Renal cortical epithelial cell (primary cell): ENCODE measurements at places on chromosomes 7 and 10. TPM values are rescaled to one million over a fixed set of nuclear protein-coding genes. Genes with fewer than 3 reads are reported as not detected.

PNLIP gene
- not detected in 2 replicates for total RNA-seq

LRRC4 gene
- 0.15 and 1.0 TPM in 2 replicates for total RNA-seq

NUTM2E gene
- not detected in 2 replicates for total RNA-seq

ASB4 gene
- not detected in 2 replicates for total RNA-seq

CFTR gene
- total RNA-seq = 10.9 and 29.9 TPM in 2 replicates

GPC2 gene
- total RNA-seq = 1.6 and 2.3 TPM in 2 replicates

EFCAB10 gene
- 0.35 TPM in 1 of 2 replicates, not detected in the other for total RNA-seq

NCOA4 gene
- 265 and 272 TPM in 2 replicates for total RNA-seq

MKI67 gene
- total RNA-seq = 0.75 and 5.2 TPM in 2 replicates

NANOS1 gene
- total RNA-seq = 1.0 and 2.5 TPM in 2 replicates

PRPS1L1 gene
- not detected in 2 replicates for total RNA-seq

PHKG1 gene
- 0.15 TPM in 1 of 2 replicates, not detected in the other for total RNA-seq

ANKRD26 gene
- 4.9 and 14.6 TPM in 2 replicates for total RNA-seq

GSTO1 gene
- total RNA-seq = 46.7 and 234 TPM in 2 replicates

SPDYE11 gene
- total RNA-seq = not detected in 2 replicates

AOAH gene
- total RNA-seq = 1.2 and 1.9 TPM in 2 replicates

EBLN1 gene
- not detected in 2 replicates for total RNA-seq

CNTNAP2 gene
- total RNA-seq = 0.25 and 12.9 TPM in 2 replicates

MSS51 gene
- 0.69 and 1.5 TPM in 2 replicates for total RNA-seq

TSPAN13 gene
- 52.6 and 89.1 TPM in 2 replicates for total RNA-seq

PLA2G12B gene
- 0.05 TPM in 1 of 2 replicates, not detected in the other for total RNA-seq

KIAA1549 gene
- 1.0 and 10.1 TPM in 2 replicates for total RNA-seq

SEC61G gene
- 248 and 1,288 TPM in 2 replicates for total RNA-seq

HOXA5 gene
- 13.4 and 34.2 TPM in 2 replicates for total RNA-seq

MYO1G gene
- not detected in 2 replicates for total RNA-seq

STK31 gene
- total RNA-seq = 0.25 and 0.69 TPM in 2 replicates

CFAP70 gene
- total RNA-seq = 0.52 and 3.7 TPM in 2 replicates

TMEM225B gene
- total RNA-seq = 0.55 TPM in 1 of 2 replicates, not detected in the other

MPP7 gene
- total RNA-seq = 1.6 and 2.1 TPM in 2 replicates

TWIST1 gene
- not detected in 2 replicates for total RNA-seq

RET gene
- under 0.01 and 0.45 TPM in 2 replicates for total RNA-seq

MRC1 gene
- 0.10 and 0.17 TPM in 2 replicates for total RNA-seq

RNF32 gene
- 1.3 and 2.6 TPM in 2 replicates for total RNA-seq

BICC1 gene
- 248 and 609 TPM in 2 replicates for total RNA-seq

CRTAC1 gene
- 0.17 and 23.9 TPM in 2 replicates for total RNA-seq

C10orf62 gene
- total RNA-seq = 0.35 and 3.2 TPM in 2 replicates

FAM221A gene
- total RNA-seq = 4.8 and 14.8 TPM in 2 replicates

PMS2 gene
- 27.8 and 35.2 TPM in 2 replicates for total RNA-seq

CFAP46 gene
- total RNA-seq = 2.4 and 6.1 TPM in 2 replicates

AGAP9 gene
- total RNA-seq = 0.35 and 6.8 TPM in 2 replicates

CCDC172 gene
- not detected in 2 replicates for total RNA-seq

ZSWIM8 gene
- total RNA-seq = 37.5 and 66.9 TPM in 2 replicates

PNLIPRP2 gene
- not detected in 2 replicates for total RNA-seq

GRM3 gene
- not detected in 2 replicates for total RNA-seq

TMEM130 gene
- total RNA-seq = 0.60 TPM in 1 of 2 replicates, not detected in the other

SFXN4 gene
- total RNA-seq = 13.1 and 14.2 TPM in 2 replicates

SRGN gene
- total RNA-seq = 18.0 and 53.7 TPM in 2 replicates

COL13A1 gene
- total RNA-seq = 0.35 and 0.87 TPM in 2 replicates

GFRA1 gene
- total RNA-seq = 112 and 135 TPM in 2 replicates

MBL2 gene
- not detected in 2 replicates for total RNA-seq

EGR2 gene
- total RNA-seq = 0.17 and 0.40 TPM in 2 replicates

DNAJC9 gene
- 21.2 and 40.8 TPM in 2 replicates for total RNA-seq

BUD23 gene
- total RNA-seq = 34.0 and 67.7 TPM in 2 replicates
